ENCODE measurements at places on chromosomes 6 and 20.

DNA sequence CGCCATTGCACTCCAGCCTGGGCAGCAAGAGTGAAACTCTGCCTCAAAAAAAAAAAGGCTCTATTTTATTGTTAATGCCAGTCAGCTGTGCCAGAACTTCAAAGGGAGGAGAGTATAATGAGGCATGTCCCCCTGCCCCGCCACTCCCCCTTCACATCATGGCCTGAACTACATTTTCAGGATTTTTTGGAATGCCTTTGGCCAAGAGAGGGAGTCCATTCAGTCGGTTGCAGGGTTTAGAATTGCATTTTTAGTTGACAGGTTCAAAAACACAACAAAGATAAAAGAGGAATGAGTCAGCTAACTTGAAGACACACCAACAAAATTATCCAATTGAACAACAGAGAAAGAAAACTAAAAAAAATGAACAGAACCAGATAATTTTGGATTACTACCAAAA is 59.1 kb downstream of the CEP43 start:
- DNase-seq, result no peak

- DNase-seq, result no peak
These were observed 279.1 kb downstream of the FARS2 start for GRCh38 chr6:5540370-5540769.

- no peak for DNase-seq
These were observed 53.3 kb downstream of the TRAM2 start for GRCh38 chr6:52523378-52524142.

- no peak for DNase-seq
These were observed 18.6 kb downstream of the ADTRP start for GRCh38 chr6:11760015-11760473.

- no peak for DNase-seq
These were observed 47.5 kb downstream of the BMP2 start for GRCh38 chr20:6814945-6815344.

- DNase-seq, result no peak
These were observed 22.6 kb downstream of the SLC2A12 start for GRCh38 chr6:134029495-134030455.

GRCh38 chr20:47205577-47206123 is 150.8 kb downstream of the ZMYND8 start:
- peak; percentile 51 for DNase-seq
